ENCODE measurements at places on chromosomes 16 and 17.

DNA sequence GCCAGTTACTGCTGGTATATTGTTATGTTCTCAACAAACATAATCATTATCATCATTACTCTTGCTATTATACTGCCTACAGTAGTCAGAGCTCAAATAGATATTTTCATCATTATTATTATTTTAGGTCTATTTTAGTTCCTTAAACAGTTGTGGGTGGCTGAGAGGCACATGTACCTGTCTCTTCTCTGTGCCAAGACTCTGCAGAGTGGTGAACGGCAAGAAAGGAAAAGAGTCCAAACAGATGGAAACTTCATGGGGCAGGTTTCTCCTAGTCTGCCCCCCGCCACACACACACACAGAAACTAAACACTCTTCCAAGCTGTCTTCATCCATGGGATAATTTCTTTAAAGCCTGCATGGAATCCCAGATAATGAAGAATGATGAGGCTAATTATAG lies 77.7 kb upstream of the CLEC3A start:
- DNase-seq, result no peak

GRCh38 chr16:12901597-12902461 lies at the start of gene SHISA9:
TSS of gene SHISA9 (plus strand) at chr16:12901598.
- no peak for DNase-seq

- DNase-seq, result no peak
These were observed 473.9 kb downstream of the XYLT1 start for GRCh38 chr16:16996827-16997226.

DNA sequence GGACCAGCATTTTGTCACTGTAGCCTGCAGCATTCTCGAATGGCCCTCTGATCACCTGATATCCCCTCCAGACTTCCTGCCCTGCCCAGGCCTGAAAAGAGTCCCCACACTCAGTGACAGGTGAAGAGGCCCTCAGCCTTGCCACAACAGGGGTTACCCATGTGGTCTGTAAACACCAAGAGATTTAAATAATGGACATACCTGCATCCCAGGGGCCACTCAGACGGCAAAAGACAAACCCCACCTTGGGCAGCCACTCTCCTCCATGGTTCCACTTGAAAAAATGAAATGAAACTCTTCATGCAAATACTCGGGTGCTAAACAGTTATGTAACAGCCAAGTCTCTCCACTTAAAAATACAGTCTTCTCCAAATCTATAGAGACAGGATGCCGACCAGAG lies 22.9 kb upstream of the PECAM1 start:
- DNase-seq, result peak; percentile 51

GRCh38 chr16:1363501-1364041 lies 11.8 kb downstream of the GNPTG start:
- DNase-seq, result peak; percentile 91

DNA sequence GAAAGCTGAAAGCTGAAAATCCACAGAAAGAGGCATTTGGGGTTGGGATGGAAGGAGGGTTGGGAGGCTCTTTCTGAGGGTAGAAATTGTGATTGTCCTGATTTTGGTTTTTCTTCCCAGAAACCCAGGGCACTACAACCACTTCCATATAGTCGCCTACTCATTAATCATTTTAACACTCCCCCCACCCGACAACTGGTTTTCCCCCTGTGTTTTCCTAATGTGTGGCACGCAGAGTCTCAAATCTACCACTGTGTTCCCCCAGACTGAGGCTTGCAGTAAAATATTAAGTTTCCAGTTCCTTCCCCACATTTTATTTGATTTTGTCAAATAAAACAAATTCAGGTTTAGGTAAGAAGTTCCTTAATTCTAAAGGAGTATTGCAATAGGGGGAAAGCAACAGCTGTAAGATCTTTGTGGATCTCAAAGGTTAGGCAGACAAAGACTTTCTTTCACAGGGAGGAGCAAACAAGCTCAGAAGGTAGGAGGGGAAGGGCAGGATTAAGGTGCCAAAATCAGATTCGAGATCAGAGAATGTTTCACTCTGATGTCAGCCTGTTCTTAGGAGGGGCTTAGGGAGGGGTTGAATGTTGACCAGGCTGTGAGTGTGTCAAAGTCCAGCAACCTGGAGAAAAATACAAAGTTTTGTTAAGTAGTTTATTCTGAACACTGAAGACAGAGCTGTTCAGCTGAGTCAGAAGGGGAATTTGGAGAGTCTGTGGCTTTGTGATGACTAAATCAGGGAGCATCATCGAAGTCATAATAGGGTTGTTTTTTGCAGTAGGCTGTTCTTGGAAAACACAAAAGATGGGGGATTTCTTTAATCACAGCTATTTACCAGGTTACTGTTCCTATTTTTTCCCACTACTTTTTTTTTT lies 3.6 kb downstream of the ZNF267 start:
- DNase-seq, result peak; percentile 73

DNA sequence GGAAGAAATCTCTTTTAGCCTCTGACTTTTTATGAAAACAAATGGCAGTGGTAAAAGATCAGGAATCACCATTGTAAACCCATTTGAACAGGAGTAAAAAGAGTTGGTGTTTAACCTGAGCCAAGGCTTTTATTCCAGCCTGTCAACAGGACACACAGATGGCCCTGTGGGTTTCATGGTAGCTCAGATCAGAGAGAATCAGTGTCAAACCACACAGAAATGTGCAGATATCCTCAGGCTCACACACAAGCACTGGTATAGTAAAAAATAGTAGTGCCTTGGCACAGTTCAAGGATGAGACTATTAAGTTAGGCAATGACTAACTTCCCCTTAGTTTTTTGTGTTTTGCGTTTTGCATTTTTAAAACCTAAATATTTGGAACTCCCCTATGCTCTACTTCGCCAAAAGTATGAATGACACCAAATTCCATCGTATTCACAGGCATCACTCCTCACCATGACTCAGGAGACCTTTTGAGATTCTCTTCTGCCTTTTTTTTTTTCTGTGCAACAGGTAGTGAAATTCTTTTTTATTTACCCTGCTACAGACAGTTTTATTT lies 1200.0 kb downstream of the CDH11 start:
- no peak for DNase-seq
